Daoy (cell line): ENCODE measurements at places on chromosomes 5 and 9.

GRCh38 chr5:107700481-107700880 is 29.7 kb upstream of the EFNA5 start:
- DNase-seq: no peak

DNA sequence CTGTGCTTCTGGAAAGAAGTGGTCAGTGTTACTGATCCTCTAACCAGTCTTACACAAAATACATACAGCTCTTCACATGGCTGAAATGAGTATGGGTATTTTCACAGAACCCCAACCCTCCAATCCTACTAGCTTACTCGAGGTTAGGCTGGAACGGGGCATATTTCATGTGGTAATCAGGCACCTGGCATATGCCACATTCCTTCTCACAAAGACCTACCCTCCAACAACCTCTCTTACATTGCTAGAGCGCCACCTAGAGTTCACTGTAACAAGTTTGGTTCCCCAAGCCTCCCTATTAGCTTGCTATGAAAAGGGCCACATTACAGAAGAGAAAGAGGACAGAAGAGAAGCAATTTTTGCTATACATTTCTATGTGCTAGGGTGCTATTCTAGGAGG is 597.3 kb downstream of the PRELID2 start:
- DNase-seq: peak; percentile 6

- no peak for DNase-seq
Observed at GRCh38 chr5:33937707-33938506, 1.7 kb downstream of the RXFP3 start.

- no peak for DNase-seq
Observed at GRCh38 chr5:127739807-127740384, 36.7 kb downstream of the CCDC192 start.

DNA sequence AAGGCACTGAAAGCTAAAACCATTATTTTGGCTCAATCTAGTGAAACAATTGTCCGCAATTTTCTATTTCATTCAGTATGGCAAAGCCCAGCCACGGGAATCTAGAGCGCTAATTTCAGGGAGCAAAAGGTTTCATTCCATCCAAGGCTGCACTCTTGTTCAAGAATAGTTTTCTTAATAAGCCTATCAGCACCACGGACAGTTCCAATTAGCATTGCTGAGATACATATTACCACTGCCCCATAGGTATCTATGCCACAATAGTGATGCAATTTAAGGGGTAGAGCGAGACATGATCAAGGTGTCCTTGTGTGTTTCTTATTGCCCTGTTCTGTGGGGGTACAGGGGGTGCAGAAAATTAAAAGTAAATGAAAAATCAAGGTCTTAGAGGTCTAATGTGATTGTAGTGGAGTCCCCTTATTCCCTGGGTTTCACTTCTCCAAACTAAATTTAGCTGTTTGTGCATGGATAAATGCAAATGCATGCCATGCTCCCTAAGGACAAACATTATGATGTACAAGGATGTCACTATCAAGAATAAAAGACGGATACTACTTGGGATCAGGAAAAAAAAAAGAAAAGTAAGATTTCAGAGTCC is 45.5 kb downstream of the SPOCK1 start:
- DNase-seq: peak; percentile 40

DNA sequence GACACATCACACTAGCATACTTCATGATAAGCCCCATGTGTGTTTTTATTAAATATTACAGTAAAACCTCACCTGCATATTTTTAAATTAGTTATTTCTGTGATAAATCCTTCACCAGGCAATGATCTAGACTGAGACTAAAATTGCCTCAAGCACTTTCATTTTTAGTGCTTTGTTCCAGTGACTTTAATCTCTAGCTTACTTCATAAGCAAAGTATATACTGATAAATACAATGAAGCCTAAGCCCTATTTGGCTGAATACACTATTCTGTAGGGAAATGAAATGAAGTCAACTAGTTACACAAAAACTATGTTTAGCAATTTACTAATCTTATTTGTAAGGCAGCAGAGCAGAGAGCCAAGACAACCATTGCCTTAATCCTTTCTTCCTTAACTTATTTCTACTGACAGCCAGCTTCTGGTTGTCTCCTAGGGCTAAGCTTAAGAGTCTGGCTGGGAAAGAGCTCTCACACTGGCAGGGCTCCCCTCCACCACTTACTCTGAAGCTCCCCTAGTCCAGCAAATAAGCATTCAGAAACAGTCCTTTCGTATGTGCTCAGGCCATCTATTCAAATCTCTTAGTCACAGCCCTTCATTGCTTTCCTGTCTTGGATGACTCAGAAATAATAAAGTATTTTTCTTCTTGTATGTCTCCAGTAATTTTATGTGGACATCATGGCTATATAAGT is 31.4 kb upstream of the MTAP start:
- DNase-seq: no peak

DNA sequence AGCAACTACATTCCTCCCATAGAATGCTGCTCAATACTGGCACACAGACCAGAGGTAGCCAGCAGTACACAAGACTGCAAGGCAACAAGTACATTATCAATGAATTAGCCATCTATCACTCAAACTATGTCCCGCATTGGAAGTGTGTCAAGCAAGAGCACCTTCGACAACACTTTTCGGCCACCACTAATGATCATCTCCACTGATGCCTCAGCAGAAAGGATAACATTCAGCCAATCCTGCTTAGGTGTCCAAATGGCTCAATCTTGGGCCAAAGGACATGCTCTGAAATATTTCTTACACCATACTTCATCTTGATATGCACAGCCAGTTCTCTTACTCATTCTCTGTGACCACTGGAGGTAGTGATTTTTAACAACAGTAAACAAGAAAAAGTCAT is 25.0 kb downstream of the SKP1 start:
- no peak for DNase-seq

- DNase-seq: no peak
Observed at GRCh38 chr5:64653766-64654560, 36.3 kb upstream of the SHISAL2B start.

DNA sequence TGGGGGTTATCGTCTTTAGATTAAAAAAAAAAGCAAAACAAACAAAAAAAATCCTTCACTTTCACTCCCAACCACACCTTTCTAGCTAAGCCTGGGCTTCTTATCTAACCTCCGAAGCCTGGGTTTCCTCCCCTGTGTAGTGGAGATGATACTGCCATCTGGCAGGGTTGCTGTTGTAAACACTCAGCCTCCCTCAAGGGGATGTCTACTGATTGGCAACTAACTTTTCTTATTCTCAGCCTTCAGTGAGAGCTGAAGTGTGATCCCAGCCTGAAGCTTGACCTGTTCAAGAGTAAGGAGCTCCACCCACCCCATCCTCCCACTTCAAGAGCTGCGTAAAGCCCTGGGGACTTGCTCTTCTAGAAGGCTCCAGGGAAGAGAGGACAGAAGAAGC is 21.5 kb upstream of the WWC1 start:
- DNase-seq: no peak

- peak; percentile 95 for DNase-seq
Observed at GRCh38 chr9:113581865-113582697, 118.6 kb downstream of the RGS3 start.

DNA sequence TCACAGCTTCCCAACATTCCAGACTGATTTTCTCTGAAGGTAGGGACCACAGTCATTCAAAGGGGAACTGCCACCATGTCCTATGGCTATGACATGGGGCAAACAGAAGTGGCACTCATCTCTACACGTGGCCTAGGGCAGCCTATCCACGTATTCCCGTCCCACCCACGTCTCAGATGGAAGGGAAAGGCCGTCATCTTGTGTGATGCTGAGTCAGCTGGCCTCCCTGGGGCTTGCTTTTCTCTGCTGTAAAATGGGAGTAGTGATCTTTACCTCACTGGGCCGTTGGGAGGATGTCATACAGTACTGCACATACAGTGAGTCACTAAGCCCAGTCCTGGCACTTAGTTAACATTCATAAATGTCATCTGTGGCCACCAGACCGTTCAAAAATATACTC is 72.3 kb downstream of the RAPGEF1 start:
- peak; percentile 81 for DNase-seq

DNA sequence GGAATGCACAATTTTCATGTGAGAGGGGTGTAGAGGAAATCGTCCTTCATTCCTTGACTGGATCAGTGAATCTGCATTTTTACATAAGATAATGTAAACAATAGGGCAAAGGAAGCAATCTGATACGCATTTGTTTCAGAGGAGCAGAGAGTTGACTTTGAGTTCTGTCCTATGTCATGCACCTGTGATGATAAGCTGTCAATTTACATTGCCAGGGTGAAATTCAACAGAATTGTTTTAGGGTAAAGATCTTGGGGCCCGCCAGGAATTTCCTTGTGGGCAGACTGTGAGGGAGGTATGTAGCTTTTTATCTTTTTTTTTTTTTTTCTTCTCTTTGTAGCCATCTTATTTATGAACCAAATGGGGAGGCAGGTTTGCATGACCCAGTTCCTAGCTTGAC is 58.3 kb upstream of the LARP1 start:
- no peak for DNase-seq

- no peak for DNase-seq
Observed at GRCh38 chr5:139748505-139748826, 47.1 kb upstream of the PSD2 start.

DNA sequence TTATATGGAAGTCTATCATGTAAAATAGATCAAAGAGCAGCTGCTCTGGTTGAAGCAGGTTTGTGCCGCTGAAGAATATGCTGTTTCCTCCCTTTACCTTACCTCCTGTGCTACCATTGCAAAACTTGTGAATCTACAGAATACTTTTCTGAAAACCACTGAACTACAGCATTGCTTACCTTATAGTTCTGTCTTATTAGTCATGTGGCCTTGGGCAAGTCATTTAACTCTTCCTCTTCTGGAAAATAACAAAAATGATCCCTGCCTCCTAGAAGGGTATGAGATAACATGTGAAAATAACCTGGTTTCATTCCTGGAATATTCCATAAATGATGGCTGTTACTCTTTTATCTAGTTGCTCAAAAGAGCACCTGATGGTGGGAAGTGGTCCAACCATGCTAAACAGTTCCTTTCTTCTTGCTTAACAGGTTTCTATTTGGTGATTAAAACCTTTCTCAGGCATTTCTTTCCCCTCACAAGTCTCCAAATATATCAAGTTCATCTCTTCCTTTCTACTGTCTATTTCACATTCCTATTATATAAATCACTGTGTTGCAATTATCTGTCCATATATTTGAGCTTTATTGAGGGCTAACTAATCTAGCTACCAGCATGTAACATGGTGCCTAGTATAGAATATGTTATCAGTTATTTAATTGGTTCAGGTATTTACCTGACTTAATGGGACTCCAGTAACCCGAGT is 15.0 kb downstream of the TRIM32 start:
- DNase-seq: no peak

GRCh38 chr9:123419091-123419490 is 63.1 kb downstream of the CRB2 start:
- DNase-seq: no peak

- DNase-seq: no peak
Observed at GRCh38 chr5:10459080-10460055, 17.7 kb downstream of the ROPN1L start.

DNA sequence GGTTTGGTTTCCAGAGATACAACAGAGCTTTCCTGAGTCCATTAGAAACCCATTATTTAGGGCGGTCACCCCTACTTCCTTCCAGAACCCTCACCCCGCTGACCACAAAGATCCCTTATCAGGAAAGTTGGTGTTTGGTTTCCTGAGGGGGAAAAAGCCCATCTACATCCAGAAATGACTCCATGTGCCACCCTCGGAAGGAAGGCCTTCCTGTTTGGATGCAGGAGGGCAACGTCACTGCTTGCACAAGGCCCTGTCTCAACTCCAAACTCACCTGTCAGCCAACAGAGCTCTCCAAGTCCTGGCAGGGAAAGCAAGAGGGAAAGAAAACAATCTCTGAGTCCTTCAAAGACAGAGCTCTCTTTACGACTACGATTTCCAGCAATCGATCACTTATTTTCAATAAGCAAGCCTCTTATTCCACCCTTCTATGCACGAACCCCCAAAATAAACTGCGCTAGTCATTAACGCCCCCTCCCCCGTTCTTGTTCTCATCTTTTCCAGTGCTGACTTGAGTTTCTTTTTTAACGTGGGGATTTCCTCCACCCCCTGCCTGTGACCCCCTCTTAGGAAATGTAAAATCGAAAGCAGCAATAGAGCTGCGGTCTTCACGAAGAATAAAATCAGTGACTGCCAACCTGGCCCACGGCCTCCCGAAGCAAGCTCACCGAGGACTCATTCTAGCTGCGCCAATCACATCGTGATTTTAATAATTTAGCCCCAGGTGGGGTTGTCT is 35.7 kb upstream of the NTNG2 start:
- DNase-seq: peak; percentile 57

DNA sequence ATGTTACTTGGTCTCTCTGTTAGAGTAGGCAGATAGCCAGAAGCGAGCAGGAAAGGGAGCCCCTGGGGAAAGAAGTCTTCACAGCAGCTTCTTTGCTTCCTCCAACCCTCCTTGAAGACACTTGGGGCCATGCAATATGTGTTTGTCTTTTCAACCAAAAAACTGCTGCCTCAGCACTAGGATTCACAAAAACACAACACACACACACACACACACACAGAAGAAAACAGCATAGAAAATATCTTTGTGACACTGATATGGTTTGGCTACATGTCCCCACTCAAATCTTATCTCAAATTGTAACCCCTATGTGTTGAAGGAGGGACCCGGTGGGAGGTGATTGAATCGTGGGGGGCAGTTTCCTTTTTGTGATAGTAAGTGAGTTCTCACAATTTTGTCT is 133.3 kb downstream of the CDH12 start:
- no peak for DNase-seq

DNA sequence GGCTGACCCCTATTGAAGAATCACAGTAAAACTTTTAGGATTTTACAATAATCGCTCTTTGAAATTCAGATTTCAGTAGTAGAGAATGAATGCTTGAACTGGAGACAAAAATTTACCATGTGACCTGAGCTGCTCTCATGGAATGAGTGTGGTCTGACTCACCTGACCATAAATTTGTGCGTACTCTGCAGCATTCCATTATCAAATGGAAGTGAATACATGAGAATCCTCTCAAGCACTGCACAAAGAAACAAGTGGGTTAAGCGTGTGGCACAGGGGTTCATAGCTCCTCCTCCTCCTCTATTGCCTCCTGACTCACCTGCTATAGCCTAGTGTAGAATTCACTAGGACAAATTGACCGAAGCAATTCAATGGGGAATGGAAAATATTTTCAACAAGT is 269.8 kb upstream of the CDH9 start:
- DNase-seq: no peak

- peak; percentile 27 for DNase-seq
Observed at GRCh38 chr5:147519380-147519779, 9.5 kb upstream of the DPYSL3 start.

- no peak for DNase-seq
Observed at GRCh38 chr9:96460470-96460869, 10.5 kb downstream of the HABP4 start.

DNA sequence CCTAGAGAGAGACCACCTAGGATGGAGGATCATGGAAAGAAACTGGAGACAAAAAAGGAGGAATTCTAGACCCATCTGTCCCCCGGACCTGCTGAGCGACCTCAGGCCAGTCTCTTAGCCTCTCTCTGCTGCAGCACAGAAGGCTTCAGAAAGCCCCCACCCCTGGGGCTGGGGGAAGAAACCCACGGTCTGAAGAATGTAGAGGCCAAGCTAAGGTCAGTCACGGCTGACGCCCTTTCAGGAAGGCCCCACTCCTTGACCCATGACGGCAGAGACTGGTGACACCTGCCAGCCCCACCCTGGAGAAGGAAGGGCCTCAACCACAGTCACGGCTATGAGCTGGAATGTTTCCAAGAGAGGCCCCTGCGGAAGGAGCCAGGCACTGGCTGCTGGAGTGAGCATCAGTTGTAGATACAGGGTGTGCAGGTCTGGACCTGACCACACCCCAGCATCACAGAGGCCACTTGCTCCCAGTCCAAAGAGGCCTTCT is 120.5 kb upstream of the BOD1 start:
- peak; percentile 23 for DNase-seq
